ENCODE measurements at places on chromosomes 7 and 10. TPM values are rescaled to one million over a fixed set of nuclear protein-coding genes. Genes with fewer than 3 reads are reported as not detected.

Gene BMPER
- 8.8 TPM for total RNA-seq

Gene CYP3A7
- not detected for total RNA-seq

Gene ITGB8
- total RNA-seq, result 7.1 TPM

Gene MACC1
- under 0.01 TPM for total RNA-seq

Gene LRRD1
- not detected for total RNA-seq

Gene AKR1C8
- not detected for total RNA-seq

Gene MOSPD3
- 4.2 TPM for total RNA-seq

Gene POT1
- total RNA-seq, result 28.1 TPM

Gene ZNF467
- total RNA-seq, result 2.6 TPM

All from endothelial cell of coronary artery (primary cell).